ENCODE measurements at places on chromosomes 5 and 9. TPM values are rescaled to one million over a fixed set of nuclear protein-coding genes. Genes with fewer than 3 reads are reported as not detected.

Gene PCDHA3
- 0.13 TPM for polyA plus RNA-seq

GRCh38 chr5:17785774-17786173 lies 151.5 kb downstream of the TAF11L14 start:
- no peak overlapping the region for H3K27ac ChIP-seq
- no peaks in the 10 kb centered on the region for H3K4me1 ChIP-seq
- DNase-seq = no peak
- H3K27me3 ChIP-seq = no peaks in the 10 kb centered on the region

Gene CORO2A
- polyA plus RNA-seq = 0.90 TPM

DNA sequence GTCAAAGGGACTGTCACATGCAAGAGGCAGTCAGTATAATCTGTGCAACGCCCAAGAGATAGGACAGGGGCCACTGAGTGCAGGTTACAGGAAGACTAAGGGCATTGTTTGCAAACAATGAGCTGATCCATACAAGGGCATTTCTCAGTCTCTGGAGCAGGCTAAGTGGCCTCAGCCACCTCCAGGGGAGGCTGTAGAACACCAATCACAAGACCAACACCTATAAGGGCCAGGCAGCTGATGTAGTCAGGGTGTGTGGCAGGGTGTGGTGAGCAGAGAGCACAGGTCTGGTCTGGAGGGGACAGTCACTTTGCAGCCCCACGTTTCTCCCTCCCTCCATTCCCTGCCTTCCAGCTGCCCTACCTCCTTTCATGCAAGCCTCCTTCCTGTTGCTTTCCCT lies 83.2 kb upstream of the ADRA1B start:
- no peak overlapping the region for H3K4me3 ChIP-seq
- H3K27me3 ChIP-seq = no peaks in the 10 kb centered on the region
- no peaks in the 10 kb centered on the region for H3K36me3 ChIP-seq

DNA sequence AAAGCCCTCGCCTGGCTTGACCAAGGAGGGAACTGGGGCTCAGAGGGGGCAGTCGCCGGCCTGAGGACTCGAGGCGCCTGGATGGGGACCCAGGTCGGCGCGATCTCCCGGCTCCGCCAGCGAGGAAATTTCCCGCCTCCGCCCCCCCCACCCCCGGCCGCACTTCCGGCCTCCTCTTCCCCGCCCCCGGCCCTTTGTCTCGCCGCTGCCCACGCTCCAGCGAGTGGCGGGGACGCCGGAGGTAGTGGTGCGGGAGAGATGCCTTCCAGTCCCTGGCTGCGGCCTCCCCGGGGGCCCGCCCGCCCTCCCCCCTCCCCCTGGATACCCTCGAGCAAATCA lies 448 bp upstream of the GPRIN1 start:
- no peak overlapping the region for H3K27ac ChIP-seq
- no peak for DNase-seq
- no peak overlapping the region for H3K4me3 ChIP-seq
- no peaks in the 10 kb centered on the region for H3K4me1 ChIP-seq

DNA sequence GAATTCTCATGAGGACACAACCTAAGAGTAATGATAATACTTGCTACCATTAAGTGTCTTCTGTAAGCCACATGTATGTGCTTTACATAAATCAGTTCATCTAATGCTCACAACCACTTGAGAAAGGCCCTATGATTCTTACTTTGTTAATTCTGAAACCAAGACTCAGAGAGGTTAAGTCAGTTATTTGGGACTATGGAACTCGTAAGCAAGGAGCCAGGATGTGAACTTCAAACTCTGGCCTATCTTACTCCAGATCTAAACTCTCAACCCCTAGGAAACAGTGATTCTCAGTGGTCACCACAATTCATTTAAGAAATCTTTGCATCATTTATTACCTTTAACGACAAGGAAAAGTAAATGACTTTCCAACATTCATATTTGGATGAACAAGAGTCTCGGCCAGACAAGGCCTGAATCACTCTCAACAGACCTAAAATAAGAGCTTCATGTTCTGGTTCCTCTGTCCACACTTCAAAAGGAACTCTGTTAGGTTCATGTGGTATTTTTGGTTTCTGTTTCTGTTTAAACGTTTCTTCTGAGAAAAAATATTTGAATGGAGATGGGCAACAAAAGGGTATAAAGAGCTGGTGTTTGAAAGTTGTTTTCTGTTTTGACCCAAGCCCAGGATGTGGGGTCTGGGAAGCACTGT lies 104.8 kb downstream of the LPAR1 start:
- no peaks in the 10 kb centered on the region for H3K36me3 ChIP-seq
- no peaks in the 10 kb centered on the region for H3K4me1 ChIP-seq
- DNase-seq = no peak
- no peak overlapping the region for H3K4me3 ChIP-seq
- no peak overlapping the region for H3K27ac ChIP-seq

GRCh38 chr5:175693741-175694140 lies 35.9 kb downstream of the HRH2 start:
- H3K27me3 ChIP-seq = no peaks in the 10 kb centered on the region
- DNase-seq = no peak
- no peak overlapping the region for H3K27ac ChIP-seq
- no peak overlapping the region for H3K4me3 ChIP-seq
- no peaks in the 10 kb centered on the region for H3K4me1 ChIP-seq
- no peaks in the 10 kb centered on the region for H3K36me3 ChIP-seq

Gene GFI1B
- polyA plus RNA-seq = not detected

GRCh38 chr9:2356041-2356790 lies 265.4 kb upstream of the VLDLR start:
- peaks cover 4% of the 10 kb centered on the region for H3K4me1 ChIP-seq
- DNase-seq = no peak
- H3K27me3 ChIP-seq = no peaks in the 10 kb centered on the region
- H3K36me3 ChIP-seq = no peaks in the 10 kb centered on the region
- no peak overlapping the region for H3K4me3 ChIP-seq

DNA sequence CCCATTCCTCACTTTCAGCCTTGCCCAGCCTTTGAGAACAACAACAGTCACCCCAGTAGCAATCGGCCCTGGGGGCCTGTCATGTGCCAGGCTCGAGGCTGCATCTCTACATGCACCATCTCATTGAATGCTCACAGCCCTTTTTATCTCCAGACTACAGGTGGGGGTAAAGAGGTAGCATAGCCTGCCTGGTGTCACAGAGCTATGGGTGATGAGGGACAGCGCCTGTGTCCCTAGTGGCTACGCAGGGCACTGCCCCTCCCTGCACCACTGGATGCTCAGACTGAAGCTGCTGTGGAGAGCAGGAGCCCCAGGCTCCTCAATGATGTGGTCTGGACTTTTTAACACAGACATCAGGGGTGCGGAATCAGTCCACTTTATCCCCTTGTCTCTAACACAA lies 2.8 kb downstream of the CAMK2A start:
- H3K27me3 ChIP-seq = no peaks in the 10 kb centered on the region
- H3K4me1 ChIP-seq = no peaks in the 10 kb centered on the region
- H3K27ac ChIP-seq = no peak overlapping the region

Gene REEP5
- 157 TPM for polyA plus RNA-seq

DNA sequence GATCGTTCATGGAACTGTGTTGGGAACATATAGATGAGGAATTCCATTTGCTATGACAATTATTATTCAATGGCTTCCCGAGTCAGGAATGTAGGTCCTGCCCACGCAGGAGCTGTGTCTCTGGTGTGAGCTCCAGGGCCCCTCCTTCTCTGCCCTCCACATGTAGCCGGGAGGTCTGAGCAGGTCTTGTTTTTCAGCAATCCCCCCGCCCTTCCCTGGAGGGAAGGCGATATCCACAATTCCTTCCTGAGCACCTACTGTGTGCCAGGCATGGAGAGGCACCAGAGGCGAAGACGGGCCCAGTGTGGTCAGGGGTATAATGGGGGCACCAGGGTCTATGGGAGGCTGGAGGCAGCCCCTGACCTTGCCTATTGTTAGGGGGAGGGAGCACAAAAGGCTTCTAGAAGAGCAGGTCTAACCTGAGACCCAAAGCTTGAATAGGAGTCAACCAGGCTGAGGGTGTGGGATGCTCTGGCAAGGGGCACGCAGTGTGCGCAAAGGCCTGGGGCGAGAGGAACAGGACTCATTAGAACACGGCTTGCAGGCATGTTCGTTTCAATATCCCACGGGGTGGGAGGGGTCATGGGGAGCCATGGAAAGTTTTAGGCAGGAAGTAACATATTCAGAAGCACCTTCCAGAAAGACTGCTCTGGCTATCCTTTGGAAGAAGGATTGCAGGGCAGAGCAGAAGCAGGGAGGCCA lies 154.9 kb downstream of the C9orf50 start:
- DNase-seq = no peak
- H3K27me3 ChIP-seq = no peaks in the 10 kb centered on the region
- no peak overlapping the region for H3K27ac ChIP-seq
- no peaks in the 10 kb centered on the region for H3K4me1 ChIP-seq
- no peak overlapping the region for H3K4me3 ChIP-seq

GRCh38 chr5:90484540-90484939 lies 9.9 kb downstream of the POLR3G start:
- H3K4me1 ChIP-seq = no peaks in the 10 kb centered on the region
- no peaks in the 10 kb centered on the region for H3K27me3 ChIP-seq
- DNase-seq = no peak
- H3K4me3 ChIP-seq = no peak overlapping the region
- H3K36me3 ChIP-seq = no peaks in the 10 kb centered on the region

DNA sequence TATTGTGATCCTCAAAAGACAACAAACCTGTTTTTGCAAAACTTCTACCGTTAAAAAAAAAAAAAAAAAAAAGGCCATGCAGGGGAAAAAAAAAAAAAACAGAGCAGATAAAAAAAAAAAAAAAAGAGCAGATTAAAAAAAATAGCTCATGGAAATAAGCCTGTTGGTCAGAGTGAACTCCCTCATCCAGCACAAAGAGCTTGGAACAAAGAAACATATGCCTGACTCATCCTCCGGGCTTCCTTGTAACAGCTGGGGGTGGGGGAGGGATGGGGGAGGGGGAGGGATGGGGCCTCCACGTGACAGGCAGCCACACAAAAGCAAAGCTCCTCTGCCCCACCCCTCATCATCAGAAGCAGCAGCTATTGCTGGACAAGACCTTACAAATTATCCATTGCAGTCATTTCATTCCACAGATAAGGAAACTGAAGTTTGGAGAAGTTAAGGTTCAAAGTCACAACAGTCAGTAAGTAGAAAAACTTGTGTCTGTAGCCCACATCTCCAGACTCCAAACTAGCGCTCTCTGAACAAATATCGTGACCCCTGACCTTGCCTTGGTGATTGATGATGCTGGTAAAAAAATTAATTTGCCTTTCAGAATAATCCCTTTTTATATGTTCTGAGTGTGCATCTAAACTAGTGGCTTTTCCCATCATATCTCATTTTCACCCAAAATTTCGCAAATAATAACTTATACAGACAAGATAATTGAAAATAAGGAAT lies 38.9 kb downstream of the SLC35D2 start:
- no peak overlapping the region for H3K4me3 ChIP-seq
- no peak overlapping the region for H3K27ac ChIP-seq
- no peaks in the 10 kb centered on the region for H3K36me3 ChIP-seq
- no peaks in the 10 kb centered on the region for H3K27me3 ChIP-seq
- H3K4me1 ChIP-seq = no peaks in the 10 kb centered on the region
- DNase-seq = peak; percentile 47

DNA sequence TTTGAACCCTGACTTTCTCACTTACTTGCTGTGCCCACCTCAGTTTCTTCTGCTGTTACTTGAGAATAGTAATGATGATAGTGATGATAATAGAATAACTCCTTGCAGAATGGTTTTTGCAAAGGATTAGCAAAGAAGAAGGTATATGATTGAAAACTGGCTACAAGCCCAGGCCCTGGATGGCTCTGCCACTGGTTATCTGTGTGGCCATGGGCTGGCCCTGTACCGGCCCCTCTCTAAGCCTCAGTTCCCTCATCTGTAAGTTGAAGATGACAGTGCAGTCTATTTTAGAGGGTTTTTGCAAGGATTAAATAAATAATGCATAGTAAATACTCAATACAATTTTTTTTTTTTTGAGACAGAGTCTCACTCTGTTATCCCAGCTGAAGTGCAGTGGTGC lies 6.2 kb downstream of the TTLL11 start:
- H3K4me3 ChIP-seq = no peak overlapping the region
- no peak overlapping the region for H3K27ac ChIP-seq
- DNase-seq = no peak
- no peaks in the 10 kb centered on the region for H3K27me3 ChIP-seq

Data from kidney (tissue), 22 donors.